Left lobe of liver (tissue), 2 donors: ENCODE measurements at places on chromosomes 2 and 18. TPM values are rescaled to one million over a fixed set of nuclear protein-coding genes. Genes with fewer than 3 reads are reported as not detected.

The HOXD1 gene
- total RNA-seq: not detected

The RPE gene
- total RNA-seq: 20.8 TPM

The C2orf80 gene
- total RNA-seq: not detected

The NTSR2 gene
- not detected for total RNA-seq

The RAX gene
- total RNA-seq: not detected

The SMYD5 gene
- 6.0 TPM for total RNA-seq

The IL36RN gene
- not detected for total RNA-seq

The CTAGE1 gene
- total RNA-seq: not detected

The CCDC74B gene
- total RNA-seq: not detected

The DLGAP1 gene
- total RNA-seq: 0.48 TPM

DNA sequence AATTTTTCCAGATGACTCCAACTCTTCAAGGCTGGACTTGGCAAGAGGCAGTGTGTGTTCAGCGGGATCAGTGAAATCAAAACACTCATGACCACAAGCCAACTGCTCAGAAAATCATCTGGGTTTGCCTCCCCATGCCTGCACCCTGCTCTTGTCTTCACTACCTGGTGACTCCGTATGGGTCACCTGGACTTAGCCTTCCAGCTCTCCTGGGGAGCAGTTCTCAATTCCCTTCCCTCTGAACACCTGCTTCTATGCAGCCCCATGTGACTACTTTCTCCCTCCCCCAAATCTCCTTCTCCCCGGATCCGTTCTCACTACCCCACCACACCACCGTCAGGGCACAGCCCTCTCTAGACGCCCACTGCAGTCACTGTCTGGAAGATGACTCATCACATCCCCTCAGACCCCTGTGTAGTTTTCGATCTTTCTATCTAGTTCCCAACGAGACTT, 130.2 kb upstream of the ID2 start:
- peak; percentile 39 for DNase-seq

- no peak for DNase-seq
Measured at GRCh38 chr2:30653847-30654246, 153.4 kb downstream of the CAPN13 start.

DNA sequence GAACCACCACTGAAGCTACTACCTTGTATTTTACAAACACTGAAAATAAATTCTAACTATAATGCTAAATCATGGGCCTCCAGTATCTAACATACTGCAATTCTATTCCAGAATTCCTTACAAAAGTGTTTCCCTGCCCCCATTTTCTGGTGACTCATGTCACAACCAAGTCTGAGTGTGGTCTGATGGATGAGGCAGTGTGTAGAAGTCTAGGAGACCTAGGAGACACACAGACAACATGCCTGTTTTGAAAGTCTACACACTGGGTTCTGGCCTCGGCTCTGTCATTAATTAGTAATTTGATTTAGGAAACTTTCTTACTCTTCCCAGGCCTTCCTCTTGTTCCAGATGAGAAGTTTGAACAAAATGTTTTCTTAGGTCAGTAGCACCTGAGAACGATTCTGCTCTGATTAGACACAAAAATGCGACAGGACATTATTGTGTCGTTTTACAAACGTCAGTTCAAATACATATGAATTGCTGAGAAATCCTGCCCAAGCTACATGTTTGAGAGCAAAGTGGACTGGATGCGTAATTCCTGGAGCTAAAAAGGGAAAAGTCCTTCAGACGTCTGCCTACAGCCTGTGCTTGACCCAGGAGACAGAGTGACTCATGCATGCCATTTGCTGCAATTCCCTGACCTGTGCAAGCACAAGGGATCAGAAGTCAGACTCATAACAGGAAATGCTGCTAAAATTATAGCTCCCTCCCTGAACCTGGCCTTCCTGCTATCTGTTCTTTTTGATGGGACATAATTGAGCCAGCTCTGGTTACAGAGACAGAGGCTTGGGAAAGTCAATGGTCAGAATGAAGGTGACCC, 494.4 kb downstream of the SOX11 start:
- DNase-seq: no peak

DNA sequence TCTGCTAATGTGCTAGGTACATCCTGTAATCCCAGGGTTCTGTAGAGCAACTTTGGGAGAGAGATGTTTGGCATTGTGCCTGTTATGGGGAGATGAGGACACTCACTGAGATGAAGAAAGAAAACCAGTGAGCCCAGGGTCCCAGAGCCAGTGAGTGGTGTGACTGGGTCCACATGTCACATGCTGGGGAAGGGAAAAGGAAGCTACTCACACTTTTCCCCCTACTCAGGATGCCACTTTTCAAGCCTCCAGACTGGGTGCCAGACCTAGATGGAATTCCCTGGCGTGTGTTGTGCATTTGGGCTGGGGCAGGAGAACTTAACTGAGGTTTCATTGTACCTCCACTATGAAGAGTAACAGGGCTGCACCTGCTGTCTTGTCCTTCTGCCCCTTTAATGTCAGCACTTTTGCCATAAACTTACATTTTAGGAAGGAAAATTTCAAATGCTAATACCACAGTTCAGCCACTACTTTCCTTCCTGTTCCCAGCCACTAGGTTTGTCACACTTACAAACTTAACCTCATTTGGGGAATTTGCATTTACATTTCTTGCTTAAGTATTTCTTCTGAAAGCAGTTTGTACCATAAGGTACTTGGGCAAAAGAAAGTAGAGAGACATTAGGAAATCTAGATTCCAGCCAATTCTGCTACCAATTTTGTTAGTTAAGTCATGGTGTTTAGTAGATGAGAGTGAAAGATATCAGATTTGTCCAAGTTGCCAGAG, 10.2 kb downstream of the INSIG2 start:
- no peak for DNase-seq

- DNase-seq: no peak
Measured at GRCh38 chr2:224984637-224985036, 57.6 kb downstream of the DOCK10 start.

GRCh38 chr18:70335892-70336726, 47.3 kb downstream of the SOCS6 start:
- DNase-seq: no peak

GRCh38 chr2:156918410-156918809, 339.1 kb upstream of the GALNT5 start:
- no peak for DNase-seq

DNA sequence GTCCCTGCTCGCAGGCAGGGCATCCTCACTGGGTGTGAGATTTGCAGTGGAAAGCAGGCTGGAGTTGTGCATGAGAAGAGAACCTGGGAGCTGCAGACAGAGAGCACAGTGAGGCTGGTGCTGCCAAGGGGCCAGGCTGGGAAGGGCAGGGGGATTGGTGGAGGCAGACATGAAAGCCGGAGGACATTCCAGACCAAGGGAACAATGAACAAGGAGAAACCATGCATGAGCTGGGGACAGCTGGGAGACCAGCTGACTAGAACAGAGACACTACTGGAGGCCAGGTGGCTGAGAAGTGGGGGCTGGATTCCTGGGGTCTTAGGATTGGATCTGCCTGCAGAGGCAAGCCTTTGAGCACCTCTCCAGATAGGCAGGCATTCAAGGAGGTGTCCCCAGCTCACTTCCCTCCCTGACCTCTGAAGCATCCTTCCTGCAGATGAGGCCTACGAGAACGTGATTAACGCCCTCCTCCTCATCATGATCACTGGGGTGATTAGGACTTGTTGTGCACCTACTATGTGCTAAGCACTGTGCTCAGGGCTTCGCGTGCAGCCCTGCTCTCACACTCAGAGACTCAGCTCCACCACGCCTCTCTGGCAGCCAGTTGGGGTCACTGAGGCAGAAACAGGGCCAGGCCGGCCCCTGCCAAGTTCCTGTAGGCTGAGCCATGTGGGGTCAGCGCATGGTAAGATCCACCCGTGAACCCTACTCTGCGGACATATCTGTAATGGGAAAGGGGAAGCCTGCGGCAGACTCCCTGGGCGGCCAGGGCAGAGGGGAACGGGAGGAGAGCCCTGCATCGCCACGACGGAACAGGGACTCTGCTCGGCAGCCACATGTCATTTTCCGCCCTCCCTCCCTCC, 74.8 kb upstream of the SLC66A3 start:
- DNase-seq: no peak

DNA sequence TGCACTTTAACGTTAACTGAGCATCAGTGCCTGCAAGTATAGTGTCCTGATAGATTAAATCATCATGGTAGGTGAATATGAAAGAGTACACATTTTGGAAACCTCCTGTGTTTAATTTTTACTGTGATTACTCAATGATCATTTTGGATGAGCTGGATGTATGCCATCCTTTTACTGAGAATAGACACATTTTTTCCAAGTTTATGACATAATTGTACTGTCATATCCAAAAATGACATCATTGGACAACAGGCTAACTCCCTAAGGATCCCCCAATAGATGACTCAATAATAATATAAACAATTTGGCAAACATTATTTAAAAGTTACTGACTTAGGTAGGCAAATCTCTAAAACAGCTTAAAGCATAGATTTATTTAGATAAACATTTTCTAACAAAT, 410.8 kb upstream of the REG3G start:
- no peak for DNase-seq

- DNase-seq: no peak
Measured at GRCh38 chr2:121046335-121046734, 238.7 kb downstream of the TFCP2L1 start.
